Kidney capillary endothelial cell (primary cell): ENCODE measurements at places on chromosomes 7 and 10.

DNA sequence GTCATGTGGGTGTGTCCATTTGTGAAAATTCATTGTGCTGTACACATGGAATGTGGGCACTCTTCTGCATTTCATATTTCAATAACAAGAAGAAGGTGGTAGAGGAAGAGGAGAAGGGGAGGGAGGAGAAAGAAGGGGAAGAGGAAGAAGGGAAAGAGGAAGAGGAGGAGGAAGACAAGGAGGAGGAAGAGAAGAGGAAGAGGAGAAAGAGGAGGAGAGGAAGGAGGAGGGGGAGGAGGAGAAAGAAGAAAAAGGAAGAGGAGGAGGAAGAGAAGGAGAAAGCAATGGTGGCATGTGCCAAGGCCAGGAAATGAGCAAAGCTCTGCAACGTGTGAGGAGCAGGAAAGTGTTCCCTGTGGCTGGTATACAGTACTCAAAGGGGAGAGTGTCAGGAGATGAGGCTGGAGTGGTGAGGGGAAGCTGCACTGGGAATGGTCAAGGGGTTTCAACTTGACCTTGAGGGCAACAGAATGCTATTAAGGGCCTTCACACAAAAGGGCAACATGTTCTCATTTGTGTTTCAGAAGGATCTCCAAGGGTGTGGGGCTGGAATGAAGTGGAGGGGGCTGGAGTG, 40.5 kb downstream of the WNT2 start:
- no peak for DNase-seq

DNA sequence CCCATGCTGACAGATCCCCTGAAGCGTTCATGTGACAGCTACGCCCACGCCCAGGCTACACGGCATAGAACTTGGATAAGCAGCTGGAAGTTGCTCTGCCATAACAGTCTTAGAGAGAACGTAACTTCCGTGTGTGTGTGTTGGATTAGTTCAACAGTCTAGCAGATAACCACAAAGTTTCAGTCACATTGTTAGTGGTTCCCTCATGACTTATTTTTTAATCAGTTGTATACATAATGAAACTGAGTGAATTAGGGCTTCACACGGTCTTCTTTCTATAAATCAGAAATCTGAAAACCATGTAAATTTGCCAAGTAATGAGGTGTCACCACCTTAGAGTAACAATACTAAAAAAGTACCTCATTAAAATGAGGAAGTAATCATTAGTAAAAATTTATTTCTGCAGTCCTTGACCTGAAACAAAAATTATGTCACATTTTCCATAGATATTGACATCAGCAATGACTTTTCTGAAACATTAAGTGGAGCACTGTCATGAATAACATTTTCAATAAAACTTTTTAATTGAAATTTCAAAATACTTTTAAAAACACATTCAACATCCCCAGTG, 21.7 kb upstream of the MACC1 start:
- DNase-seq, result no peak

DNA sequence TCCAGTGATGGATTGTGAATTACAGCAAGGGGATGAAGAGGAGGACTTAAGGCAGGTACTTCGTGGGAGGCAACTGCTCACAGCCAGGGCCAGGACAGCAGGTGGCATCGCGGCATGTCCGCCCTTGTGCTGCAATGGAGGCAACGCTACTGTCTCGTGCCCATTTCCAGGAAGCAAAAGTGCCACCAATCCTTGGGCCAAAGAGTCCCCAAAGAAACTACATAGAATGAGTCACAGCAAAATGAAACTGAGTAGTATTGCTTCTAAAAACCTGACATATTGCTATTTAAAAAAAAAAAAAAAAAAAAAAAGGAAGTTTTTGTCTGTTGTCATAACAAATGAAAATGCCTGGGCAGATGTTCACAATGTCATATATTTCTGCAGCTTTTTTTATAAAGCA, 46.6 kb downstream of the RSU1 start:
- no peak for DNase-seq

- no peak for DNase-seq
These were observed 385.8 kb upstream of the KLF6 start for GRCh38 chr10:4170633-4171314.

GRCh38 chr7:150968056-150968733, 9.9 kb downstream of the KCNH2 start:
- DNase-seq, result no peak
